ENCODE measurements at places on chromosomes 5 and 9.

DNA sequence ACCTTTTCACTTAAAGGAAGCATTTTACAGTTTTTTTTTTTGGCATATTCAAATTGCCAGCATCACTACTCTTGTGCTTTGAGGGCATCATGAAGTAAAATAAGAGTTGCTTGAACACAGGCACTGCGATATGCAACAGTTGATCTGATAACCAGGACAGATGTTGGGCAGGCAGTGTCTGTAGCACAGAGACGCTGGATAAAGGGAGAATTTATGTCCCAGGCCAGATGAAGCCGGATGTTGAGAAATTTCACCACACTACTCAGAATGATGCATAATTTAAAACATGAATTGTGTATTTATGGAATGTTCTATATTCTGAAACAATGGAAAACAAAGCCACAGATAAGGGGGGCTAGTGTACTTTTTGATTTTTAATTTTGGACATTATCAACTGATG is 71.4 kb downstream of the SLC12A2 start:
- DNase-seq: no peak

DNA sequence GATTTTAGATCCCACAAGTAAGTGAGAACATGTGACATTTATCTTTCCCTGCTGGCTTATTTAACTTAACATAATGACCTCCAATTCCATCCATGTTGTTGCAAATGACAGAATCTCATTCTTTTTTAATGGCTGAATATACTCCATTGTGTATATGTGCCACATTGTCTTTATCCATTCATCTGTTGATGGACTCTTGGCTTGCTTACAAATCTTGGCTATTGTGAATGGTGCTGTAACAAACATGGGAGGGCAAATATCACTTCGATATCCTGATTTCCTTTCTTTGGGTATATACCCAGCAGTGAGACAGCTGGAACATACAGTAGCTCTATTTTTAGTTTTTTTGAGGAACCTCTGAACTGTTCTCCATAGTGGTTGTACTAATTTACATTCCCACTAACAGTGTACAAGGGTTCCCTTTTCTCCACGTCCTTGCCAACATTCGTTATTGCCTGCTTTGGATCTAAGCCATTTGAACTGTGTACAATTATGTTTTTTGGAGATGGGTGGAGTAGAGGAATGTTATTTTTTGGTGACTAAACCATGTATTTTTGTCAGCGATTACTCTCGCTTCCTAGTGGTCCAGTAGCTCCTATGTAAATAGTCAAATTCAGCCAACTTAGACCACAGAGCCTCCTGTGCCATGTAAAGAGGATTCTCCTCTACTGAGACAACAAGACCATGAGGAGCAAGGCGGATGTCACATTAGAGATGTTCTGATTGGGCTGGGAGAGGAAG is 60.6 kb downstream of the TNFSF15 start:
- no peak for DNase-seq

DNA sequence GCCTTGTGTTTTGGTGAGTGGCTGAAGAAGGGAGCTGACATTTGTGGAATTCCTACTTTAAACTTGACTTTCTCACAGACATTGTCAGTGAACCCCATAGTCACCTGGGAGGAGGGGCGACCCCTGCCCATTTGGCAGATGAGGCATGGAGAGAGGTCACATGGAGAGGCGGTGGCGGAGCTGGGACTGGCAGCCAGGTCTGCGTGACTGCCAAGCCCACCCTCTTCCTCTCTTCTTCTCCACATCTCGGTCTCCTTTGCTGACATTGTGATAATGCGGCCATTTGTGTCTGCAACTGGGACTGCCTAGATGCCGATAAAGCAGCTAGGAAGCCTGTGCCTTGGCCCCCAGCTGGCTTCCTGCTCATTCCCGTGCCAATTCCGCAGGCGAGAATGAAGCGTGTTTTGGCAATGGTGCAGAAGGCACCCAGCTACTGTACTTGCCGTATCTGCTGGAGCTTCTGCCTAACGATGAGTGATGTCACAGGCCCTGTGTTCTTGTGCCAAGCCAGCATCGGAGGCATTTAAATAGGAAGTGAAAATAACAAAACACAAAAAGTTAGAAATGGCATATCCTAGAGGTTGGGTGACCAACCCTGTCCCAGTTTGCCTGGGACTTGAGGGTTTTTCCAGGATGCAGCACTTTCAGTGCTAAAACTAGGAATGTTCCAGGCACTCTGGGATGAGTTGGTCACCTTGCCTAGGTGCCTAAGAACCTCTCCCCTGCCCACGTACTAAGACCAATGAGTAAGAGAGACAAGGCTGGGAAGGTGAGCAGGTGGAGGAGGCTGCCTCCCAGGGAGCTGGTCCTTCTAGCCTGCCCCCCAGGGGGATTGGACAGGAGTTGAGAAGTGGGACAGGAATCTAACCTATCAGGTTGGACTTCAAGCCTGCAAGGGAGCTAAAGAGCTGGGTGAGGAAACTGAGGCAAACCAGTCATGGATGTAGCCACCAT is 23.6 kb downstream of the OLFML2A start:
- DNase-seq: no peak

DNA sequence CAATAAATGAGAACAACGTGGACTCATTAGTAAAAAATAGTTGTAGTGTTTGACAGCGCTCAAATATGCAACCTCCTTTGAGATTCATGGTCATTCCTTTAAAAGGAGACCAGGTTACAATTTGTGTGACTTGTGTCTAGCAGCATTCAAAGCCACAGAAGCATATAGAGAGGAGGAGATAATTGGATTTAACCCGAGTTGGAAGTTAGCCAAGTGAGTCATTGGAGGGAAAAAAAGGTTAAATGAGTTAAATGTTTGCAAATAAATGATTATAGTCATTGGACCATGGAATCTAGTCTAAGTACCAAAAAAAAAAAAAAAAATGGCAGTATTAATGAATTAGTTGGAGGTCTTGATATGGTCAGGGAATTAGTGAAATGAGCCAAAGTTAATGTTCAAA is 90.9 kb downstream of the ITGA1 start:
- no peak for DNase-seq

- DNase-seq: no peak
Observed at GRCh38 chr9:89505048-89505447, 7.1 kb upstream of the SEMA4D start.

GRCh38 chr5:115948091-115948534 is 14.2 kb upstream of the LVRN start:
- DNase-seq: no peak

DNA sequence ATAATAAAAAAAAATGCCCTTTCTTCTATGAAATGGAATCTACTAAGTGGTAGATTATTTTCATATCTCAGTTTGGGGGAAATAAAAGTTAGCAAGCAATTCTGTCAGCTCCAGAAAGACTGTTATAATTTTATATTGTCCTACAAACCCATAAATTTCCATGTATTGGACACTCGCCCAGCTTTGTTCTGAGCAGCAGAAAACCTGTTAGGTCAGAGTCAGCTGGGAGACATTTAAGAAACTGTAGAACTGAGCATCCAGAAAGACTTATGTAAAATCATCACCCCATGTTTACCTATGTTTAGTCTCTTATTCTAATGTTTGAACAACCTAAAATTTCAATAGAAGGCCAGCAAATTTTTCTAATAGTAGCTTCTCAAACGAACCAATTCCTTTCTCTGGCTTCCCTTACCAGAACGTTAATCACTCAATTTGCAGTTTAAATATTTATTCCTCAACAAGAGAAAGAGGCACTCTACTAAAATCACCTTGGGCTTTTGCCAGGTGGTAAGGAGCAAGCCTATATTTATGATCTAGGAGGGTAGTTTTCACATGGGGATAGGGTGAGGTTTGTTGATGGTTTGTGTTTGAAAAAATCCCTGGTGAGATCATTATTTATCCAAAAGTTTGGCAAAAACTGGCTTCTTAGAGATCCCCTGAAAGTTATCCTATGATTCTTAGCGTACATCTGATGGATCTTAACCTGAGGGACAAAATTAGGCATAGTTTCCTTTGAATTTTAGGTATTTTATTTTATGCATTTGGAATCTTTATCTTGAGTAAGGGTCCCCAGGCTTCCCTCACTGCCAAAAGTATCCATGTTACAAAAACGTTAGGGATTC is 34.4 kb downstream of the MACROH2A1 start:
- DNase-seq: no peak

DNA sequence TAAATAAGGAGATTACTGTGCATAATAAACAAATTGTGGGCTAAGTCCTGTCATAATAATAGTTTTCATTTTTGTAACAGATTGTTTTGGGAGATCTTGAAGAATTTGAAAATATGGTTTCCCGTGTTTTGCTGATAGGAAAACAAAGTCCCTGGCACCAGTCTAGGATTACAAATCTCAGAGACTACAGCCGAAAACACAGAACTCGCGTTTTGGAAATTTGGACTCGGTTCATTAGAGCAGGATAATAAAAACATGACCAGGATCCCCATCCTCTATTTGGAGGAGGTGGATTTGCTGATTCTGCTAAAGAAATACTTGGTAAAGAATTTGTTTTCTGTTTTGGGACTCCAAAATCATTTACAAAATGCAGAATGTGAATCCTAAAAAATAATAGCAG is 1194.4 kb downstream of the DTWD2 start:
- DNase-seq: no peak

- DNase-seq: no peak
Observed at GRCh38 chr9:131867611-131868192, 127.8 kb upstream of the RAPGEF1 start.

- DNase-seq: no peak
Observed at GRCh38 chr9:84941792-84942191, 272.3 kb downstream of the NTRK2 start.

DNA sequence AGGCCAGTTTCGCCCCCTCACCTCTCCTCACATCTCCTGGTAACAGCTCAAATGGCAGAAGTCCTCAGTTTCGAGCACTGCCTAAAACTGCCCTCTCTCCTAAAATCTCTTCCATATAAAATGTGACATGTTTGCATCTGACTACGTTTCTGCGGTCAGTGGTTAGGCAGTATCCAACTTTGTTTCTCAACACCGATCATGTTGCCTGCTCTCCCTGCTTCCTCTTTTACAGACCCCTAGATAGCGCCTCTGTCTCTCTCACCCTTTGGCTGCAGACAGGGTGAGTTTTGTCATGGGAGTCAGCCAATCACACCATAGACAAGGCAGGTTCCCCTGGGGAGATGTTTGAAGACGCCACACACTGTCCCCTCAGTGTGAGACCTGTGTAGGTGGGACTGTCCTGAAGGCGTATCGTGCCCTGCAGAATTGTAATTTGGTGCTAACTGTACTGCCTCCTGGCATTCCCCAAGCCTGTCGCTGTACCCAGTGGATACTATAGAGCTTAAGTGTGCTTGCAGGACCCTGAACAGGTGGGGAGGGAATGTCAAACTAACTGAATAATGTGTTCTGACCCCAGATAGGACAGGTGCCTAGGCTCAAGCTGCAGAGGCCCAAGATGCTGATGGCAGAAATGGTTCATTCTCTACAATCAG is 1.1 kb downstream of the HEXB start:
- no peak for DNase-seq

GRCh38 chr9:117218951-117219350 is 195.9 kb downstream of the ASTN2 start:
- DNase-seq: no peak

DNA sequence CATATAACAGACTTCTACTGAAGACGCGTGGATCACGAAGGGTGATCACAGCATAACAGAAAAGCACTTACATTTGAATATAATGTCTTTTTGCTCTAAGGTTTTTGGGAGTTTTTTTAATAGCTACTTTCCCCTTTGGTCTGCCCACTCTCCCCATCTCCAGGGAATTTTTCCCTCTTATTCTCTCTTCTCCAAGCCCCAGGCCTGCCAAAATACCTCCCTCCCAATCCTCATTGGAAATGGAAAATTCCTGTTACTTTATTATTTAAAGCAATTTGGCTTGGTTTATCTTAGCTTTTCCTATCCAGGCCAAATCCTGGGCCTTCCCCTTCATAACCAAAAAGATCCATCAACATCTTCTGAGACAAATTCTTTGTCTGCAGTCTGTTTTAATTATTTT is 22.3 kb upstream of the SSBP2 start:
- DNase-seq: no peak

DNA sequence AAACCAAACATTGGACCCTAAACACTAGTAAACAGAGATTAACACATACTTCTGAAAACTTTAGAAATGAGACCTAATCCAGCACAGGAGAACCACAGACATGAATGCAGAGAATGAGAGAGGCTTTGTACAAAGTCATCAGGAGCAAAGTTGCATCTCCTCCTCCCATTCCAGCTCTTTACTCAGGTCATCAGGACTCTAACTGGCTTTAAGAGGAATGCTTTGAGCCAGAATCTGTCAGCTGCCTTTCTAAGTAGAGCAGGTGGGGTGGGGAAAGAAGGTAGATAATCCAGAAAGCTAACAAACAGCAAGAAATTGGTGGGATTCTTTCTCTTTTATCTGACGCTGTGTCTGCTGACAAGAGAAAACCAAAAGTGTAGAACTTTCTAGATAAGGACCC is 582.7 kb upstream of the DMAC1 start:
- no peak for DNase-seq

DNA sequence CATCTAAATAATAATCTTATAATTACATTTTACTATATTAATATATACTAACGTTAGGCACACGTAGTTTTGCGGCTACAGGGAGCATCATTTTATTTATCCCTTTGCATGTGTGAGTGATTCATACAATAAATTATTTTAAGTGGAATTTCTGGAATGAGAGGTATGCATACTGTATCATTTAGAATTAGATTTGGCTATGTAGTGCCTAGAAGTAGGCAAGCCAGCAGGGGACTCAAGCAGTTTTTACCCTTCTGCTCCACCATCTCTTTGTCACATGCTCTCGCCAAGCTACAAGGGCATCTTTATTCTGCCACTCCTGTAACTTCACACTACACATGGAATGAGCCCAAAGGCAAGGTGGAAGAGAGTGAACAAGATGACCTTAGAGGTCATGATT is 60.8 kb downstream of the MEGF10 start:
- no peak for DNase-seq

- no peak for DNase-seq
Observed at GRCh38 chr5:2261004-2261703, 378.4 kb upstream of the IRX4 start.

DNA sequence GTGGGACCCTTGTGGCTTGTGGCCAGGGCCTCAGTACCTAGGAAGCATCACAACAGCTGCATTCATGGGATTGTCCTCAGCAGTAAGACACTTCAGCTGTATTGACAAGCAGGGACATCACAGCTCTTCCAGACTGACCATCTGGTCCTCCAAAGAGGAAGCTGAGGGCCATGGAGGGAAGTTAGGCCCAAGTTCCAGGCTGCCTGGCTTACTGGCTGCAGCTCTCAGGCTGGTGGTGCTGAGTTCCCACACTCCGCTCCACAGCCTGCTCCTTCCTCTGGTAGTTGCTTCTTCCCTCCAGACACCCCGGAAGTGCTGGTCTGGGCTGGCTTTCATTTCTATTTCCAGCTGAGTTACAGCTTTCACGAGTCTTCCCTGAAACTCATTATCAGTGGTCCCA is 5.7 kb upstream of the STING1 start:
- DNase-seq: no peak

GRCh38 chr9:13351778-13352386 is 72.4 kb upstream of the MPDZ start:
- DNase-seq: no peak

GRCh38 chr9:110573305-110573704 is 6.2 kb downstream of the SVEP1 start:
- DNase-seq: no peak

Data from stimulated activated CD8-positive, alpha-beta memory T cell treated with anti-CD3 and anti-CD28 coated beads, Interleukin-7, amount 100 ng/mL, for 1 hour (primary cell).